Activated T-cell treated with anti-CD3 and anti-CD28 coated beads, Interleukin-2, amount 50 U/mL, for 24 hours (primary cell): ENCODE measurements at places on chromosomes 2 and 18.

DNA sequence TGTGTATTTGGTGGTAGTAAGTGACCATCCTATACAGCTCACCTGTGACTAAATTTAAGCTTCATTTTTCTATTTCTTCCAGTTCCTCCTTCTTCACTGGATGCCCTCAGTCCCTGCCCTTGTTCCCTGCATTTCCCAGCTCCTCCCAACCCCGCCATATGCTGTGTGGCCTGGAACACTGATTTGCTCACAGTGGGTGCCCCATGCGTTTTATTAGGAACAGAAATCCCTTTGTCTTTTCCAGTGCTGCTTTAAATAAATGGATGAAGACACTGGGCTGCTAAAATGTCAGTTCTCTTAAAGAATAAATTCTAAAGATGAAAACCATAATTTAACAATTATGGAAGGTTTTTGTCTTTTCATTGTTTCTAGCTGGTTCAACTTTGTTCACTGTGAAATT is 477.3 kb downstream of the DCDC2C start:
- no peaks in the 10 kb centered on the region for H3K4me1 ChIP-seq
- DNase-seq: no peak
- no peaks in the 10 kb centered on the region for H3K27me3 ChIP-seq
- H3K27ac ChIP-seq: no peak overlapping the region
- H3K36me3 ChIP-seq: no peaks in the 10 kb centered on the region

- no peak for DNase-seq
- no peak overlapping the region for H3K27ac ChIP-seq
- H3K4me1 ChIP-seq: no peaks in the 10 kb centered on the region
Observed at GRCh38 chr2:31402388-31402787, 12.2 kb downstream of the XDH start.

GRCh38 chr2:212360068-212360460 is 178.5 kb downstream of the ERBB4 start:
- DNase-seq: no peak
- H3K4me3 ChIP-seq: no peak overlapping the region
- H3K27ac ChIP-seq: no peak overlapping the region
- H3K4me1 ChIP-seq: no peaks in the 10 kb centered on the region
- no peaks in the 10 kb centered on the region for H3K27me3 ChIP-seq

- H3K36me3 ChIP-seq: no peaks in the 10 kb centered on the region
- H3K27ac ChIP-seq: no peak overlapping the region
- no peaks in the 10 kb centered on the region for H3K4me1 ChIP-seq
- no peaks in the 10 kb centered on the region for H3K27me3 ChIP-seq
Observed at GRCh38 chr18:10374636-10375293, 79.7 kb upstream of the APCDD1 start.

DNA sequence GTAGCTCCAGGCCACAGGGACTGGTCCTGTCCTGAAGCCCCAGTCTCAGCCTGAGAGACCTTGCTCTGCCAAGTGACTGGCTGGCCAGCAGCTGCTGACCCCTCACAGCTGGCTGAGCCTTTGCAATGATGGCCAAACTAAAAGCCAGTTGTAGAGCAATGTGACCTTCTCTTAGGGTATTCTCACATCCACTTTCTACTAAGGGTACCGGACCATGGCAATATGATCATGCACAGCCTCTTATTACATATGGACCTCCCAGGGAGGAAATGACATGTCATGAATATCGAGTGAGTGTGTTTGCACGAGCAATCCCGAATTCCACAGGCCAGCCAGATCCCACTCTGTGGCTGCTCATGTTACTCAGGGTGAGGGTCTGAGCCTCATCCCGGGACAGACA is 213.9 kb downstream of the VAPA start:
- no peak for DNase-seq
- no peaks in the 10 kb centered on the region for H3K36me3 ChIP-seq
- H3K4me1 ChIP-seq: peaks cover 14% of the 10 kb centered on the region
- no peak overlapping the region for H3K4me3 ChIP-seq
- peaks cover 28% of the 10 kb centered on the region for H3K27me3 ChIP-seq

DNA sequence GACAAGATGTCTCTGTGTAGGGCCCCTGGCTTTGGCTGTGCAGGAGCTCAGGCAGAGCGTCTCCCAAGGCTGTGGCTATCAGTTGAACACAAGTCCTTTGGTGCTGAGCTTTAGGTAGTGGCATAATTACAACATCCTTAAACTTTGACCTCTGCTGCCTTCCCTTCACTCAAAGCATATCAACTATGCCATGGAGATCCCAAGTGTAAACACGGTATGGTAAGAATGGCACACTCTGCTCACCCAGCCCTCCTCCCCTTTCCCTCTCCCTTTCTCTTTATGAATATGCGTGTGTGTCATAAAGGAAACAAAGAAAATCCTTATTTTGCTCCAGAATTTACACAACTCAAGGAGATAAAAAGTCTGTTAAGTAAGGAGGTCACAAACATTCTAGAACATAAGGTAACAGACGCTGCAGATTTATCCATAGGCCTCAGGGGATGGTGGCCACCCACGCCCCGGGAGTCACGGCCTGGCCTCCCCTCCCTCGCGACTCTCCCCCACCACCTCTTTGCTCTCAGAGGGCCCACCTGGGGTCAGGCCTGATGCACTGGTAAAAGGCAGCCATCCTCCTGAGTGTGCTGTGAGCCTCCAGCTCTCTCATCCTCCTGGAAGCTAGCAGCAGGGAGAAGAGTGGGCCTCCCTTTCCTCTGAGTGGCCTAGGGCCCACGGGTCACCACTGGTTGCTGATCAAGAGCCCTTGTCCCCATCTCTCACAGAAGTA is 67.3 kb downstream of the CRACDL start:
- H3K27me3 ChIP-seq: no peaks in the 10 kb centered on the region
- no peak for DNase-seq
- no peak overlapping the region for H3K4me3 ChIP-seq
- H3K36me3 ChIP-seq: no peaks in the 10 kb centered on the region

- no peaks in the 10 kb centered on the region for H3K36me3 ChIP-seq
- DNase-seq: peak; percentile 41
Observed at GRCh38 chr2:111100765-111101162, 19.9 kb upstream of the BCL2L11 start.

DNA sequence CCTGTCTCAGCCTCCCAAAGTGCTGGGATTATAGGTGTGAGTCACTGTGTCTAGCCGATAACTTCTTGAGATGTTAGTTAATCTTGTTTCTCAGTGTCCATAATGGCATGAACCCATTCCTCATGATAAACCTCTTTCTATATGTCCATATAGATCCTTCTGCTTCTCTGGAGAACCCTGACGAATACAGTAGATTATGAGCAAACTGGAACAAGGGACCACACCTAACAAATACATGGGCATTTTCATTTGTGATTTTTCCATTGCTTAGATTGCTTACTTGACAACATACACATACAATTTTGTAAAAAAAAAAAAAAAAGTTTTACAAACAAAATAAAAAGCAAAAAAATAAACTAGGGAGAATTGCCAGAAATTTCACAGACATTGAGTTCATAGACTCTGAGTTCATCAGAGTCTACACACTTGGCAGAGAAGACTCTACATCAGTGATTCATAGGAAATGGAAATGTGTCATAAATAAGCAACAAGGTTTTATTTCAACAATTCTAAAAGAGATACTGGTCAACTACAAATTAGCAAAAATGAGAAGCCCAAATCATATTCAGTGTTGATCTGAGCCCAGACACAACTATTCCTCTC is 96.7 kb downstream of the GALR1 start:
- H3K4me1 ChIP-seq: peaks cover 2% of the 10 kb centered on the region
- no peak overlapping the region for H3K27ac ChIP-seq
- DNase-seq: no peak
- peaks cover 9% of the 10 kb centered on the region for H3K27me3 ChIP-seq
- H3K4me3 ChIP-seq: no peak overlapping the region

DNA sequence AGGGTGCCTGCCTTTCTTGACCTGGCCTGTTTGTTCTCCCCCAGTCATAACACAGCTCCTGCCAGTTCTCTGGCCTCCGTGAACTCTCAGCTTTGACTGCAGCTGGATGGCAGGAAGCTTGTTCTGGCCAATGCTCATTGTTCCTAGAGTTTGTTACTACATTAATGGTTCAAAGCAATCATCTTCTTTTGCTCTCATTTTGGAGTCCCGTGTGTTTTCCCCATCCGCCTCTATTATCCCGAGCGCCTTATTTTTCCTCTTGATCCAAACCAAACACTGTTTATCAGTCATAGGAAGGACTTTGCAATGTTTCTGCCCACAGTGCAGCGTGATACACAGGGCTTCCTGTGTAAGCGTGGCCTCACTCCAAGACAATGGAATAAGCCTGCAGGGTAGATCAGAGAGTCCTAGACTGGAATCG is 184.3 kb upstream of the APCDD1 start:
- no peaks in the 10 kb centered on the region for H3K36me3 ChIP-seq
- no peak overlapping the region for H3K27ac ChIP-seq
- no peak overlapping the region for H3K4me3 ChIP-seq
- no peaks in the 10 kb centered on the region for H3K4me1 ChIP-seq
- no peaks in the 10 kb centered on the region for H3K27me3 ChIP-seq

- no peak overlapping the region for H3K27ac ChIP-seq
- H3K4me1 ChIP-seq: no peaks in the 10 kb centered on the region
- no peaks in the 10 kb centered on the region for H3K36me3 ChIP-seq
Observed at GRCh38 chr2:156602552-156602933, 166.4 kb downstream of the GPD2 start.

GRCh38 chr2:237132799-237133198 is 47.1 kb downstream of the COPS8 start:
- H3K27me3 ChIP-seq: peaks cover 3% of the 10 kb centered on the region
- H3K4me1 ChIP-seq: peaks cover under 1% of the 10 kb centered on the region
